ENCODE measurements at places on chromosomes 1 and 21.

DNA sequence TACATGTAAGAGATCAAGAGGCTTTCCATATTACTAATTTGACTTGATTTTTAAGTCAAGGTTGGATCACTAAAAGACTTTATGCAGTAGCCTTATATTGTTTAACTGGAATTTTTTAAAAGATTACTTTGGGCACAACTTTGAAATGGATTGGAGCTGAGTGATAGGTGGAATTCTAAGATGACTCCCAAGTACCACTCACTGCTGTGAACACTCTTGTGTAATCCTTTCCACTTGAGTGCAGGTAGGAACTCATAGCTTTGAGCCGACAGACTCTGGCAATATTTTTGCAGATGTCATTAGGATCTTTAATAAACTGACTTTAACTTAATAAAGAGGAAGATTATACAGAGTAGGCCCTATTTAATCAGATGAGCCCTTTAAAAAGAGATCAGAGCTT lies 831.1 kb upstream of the NCAM2 start:
- no peak for DNase-seq

DNA sequence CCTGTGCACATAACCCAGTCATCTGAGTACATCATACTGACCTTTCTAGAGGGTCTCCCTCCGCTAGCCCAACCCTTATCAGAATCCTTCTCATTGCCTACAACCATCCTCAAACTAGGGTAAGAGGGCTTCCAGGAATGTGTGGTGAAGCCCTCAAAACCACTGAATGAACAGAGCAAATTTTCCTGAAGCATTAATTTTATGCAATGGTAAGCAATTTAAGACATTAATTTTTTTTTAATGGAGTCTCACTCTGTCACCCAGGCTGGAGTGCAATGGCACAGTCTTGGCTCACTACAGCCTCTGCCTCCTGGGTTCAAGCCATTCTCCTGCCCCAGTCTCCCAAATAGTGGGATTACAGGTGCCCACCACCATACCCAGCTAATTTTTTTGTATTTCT lies 86.1 kb upstream of the ZNF281 start:
- no peak for DNase-seq

- DNase-seq = no peak
These were observed 13.9 kb downstream of the DMAP1 start for GRCh38 chr1:44227211-44227610.

DNA sequence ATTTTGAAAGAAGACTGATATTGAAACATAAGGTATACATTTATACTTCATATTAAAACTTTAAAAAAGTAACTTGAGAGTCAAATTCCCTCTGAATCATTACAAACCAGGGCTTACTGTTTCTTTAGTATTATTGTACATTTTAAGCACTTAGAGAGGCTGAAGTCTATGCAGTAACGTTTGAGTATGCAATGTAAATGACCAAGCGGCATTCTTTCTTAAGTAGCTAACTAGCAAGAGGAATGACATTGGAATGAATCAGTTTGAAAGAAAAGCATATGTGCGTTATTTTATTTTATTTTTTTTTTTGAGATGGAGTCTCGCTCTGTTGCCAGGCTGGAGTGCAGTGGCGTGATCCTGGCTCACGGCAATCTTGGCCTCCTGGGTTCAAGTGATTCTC lies 24.3 kb downstream of the WNT2B start:
- DNase-seq = no peak

DNA sequence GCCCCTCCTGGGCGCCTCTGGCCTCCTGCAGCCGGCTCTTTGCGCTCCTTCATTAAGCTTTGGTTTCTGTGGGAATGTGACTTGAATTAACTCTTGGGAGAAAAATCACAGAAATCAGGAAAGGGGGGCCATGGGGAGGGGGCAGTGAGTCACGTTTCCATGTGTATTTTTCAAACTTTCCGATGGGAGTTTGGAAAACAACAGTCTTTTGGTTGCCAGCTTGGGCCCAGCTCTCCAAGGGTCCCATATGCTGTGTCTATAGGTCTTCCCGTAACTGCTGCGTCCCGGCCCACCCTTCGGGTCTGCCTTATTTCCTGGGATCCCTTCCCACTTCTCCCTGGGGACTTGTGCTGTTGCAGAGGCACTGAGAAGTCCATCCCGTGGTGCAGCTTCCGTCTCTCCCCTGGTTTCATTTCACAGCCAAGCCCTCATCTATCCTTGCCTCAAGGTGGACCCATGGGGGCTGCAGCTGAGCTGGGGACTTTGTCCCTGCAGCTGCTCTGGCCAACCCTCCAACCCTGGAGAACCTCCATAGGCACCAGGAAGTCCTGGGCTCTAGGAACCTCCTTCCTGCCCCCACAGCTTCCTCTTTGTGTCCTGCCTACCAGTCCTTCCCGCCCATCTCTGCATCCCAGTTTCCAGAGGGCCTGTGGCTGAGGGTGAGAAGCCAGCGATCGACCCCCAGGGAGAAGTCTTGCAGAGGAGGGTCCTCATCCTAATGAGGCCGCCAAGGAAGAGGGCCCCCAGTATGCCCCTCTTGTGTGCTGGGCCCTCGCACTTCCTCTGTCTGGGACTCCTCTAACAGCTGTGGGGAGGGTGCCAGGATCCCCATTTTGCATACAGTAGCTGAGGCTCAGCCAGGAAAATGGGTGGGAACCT lies 11.6 kb upstream of the LMNA start:
- no peak for DNase-seq
